GM20000 (cell line): ENCODE measurements at places on chromosomes 6 and 20.

- no peak for DNase-seq
Measured at GRCh38 chr6:1144842-1145767, 166.8 kb upstream of the FOXQ1 start.

- no peak for DNase-seq
Measured at GRCh38 chr6:15472621-15473020, 190.2 kb downstream of the DTNBP1 start.

- DNase-seq, result no peak
Measured at GRCh38 chr20:46618316-46619100, 32.8 kb downstream of the SLC13A3 start.

DNA sequence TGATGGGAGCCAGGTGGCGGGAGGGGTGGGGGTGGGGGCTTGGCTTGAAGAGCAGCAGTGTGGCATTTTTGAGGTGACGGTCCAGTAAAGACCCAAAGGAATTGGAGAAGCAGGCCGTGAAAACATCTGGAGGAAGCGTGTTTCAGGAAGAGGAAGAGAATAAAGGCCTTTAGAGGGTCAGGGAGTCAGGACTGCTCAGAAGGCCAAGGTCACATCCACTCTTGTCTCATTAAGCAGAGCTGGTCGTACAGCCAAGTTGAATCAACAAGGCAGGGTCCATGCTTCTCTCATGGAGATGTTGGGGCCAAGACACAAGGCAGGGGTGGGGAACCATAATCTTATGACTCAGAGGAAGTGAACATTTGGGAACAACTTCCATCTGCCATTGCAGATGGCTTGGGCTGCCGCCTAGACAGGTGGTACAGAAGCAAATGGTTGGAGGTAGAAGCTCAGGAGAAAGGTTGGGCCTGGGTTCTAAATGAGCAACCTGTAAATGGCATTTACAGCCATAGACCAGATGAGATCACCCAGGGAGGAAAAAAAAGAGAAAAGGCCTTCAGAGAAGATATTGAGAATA, 179.6 kb downstream of the TTLL2 start:
- DNase-seq, result no peak

GRCh38 chr20:49915118-49915379, 280 bp downstream of the SPATA2 start:
- no peak for DNase-seq

DNA sequence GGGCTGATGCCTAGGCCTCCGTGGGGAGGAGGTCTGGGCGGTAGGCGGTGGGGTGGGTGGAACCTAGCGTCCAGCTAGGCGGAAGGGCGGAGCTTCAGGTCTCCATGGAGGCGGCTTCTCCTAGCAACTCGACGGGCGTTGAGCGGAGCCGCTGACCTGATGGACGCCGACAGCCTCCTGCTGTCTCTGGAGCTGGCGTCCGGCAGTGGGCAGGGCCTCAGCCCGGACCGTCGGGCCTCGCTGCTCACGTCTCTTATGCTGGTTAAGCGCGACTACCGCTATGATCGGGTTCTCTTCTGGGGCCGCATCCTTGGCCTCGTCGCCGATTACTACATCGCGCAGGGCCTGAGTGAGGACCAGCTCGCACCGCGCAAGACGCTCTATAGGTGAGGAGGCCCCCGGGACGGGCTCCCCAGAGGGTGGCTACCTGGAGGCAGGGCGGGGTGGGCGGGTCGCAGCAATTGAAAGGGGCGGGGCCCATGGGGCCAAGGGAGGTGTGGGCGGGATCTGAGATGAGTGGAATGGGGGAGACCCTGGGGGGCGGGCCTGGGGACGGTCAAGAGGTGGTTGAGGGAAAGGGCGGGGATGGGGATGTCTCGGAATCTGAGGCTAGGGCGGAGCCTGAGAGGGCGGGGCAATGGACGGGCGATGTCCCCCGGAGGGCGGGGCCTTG, at the start of gene RSPH9:
RSPH9 (plus strand) TSS at position 97 of the 673 bp plus-strand sequence; CDS start at position 160, 63 bp downstream.
- peak; percentile 72 for DNase-seq

- no peak for DNase-seq
Measured at GRCh38 chr20:17652411-17652810, 29.6 kb downstream of the RRBP1 start.

DNA sequence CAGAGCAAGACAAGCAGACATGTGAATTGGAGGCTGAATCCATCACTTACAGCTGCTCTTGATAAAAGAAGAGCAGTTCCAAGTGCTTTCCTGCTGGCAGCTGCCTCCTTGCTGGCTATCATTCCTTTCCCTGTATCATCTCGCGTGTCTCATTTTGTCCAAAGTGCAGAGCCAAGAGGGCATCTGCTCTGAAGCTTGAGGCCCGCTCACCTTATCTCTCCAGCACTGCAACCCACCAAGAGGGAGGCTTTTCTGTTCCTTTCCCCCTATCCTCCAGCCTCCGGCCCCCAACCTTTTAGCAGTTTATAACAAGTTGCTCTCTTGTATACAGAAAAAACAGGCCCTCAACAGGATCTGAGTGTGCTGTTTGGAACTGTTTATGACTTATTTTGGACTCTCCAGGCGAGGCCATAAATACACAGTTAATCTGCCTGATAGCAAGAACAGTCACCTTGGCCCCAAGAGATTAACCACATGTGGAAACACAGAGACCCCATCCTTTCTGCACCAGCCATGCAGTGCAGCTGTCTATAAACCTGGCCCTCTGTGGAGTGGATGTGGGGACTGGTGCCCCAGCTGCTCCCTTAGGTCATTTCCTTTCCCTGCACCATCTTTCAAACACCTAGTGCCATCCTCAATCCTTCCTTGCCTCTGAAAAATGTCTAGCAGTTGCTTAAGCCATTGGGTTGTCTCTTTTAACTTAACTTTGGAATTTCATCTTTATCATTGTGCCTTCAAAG, 172.5 kb upstream of the FERMT1 start:
- no peak for DNase-seq

DNA sequence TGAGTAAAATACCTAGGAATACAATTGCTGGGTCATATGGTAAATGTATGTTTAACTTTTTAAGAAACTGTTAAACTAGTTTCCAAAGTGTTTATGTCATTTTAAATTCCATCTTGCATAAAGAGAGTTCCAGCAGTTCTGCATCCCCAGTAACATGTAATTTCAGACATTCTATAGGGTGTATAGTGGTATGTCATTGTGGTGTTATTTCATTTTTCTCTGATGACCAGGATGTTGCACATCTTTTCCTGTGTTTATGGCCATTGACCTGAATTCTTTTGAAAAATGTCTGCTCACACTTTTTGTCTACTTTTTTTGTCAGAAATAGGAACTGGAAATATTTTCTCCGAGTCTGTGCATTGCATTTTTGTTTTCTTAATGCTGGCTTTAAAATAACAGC, 128.9 kb downstream of the TMEM200A start:
- no peak for DNase-seq

GRCh38 chr20:63023936-63024571, 17.3 kb upstream of the BHLHE23 start:
- no peak for DNase-seq

DNA sequence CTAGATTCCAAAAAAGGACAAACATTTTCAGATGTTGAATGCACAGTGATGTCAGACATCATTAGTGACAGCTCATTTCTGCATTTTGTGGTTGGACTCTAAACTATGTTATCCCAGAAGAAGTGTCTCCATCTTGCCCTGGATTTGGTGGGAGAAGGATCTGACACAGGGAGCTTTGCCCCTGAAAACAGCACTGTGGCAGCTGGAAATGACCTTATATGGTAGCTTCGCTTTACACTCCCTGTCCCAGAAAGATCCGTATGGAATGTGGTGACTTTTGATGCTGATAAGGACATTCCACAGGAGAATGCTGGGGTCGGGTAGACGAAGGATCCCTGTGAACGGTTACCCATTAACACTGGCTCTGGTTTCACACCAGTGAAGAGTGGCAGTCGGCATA, 87.2 kb upstream of the EDN1 start:
- DNase-seq, result no peak

GRCh38 chr20:62676976-62677375, 31.7 kb upstream of the NTSR1 start:
- DNase-seq, result no peak

GRCh38 chr6:23650676-23651075, 475.3 kb upstream of the NRSN1 start:
- no peak for DNase-seq

- peak; percentile 52 for DNase-seq
Measured at GRCh38 chr6:11514672-11515071, 22.9 kb upstream of the TMEM170B start.

GRCh38 chr20:37209661-37210314, 30.4 kb upstream of the MROH8 start:
- no peak for DNase-seq

- no peak for DNase-seq
Measured at GRCh38 chr6:137148306-137149034, 25.0 kb downstream of the IL22RA2 start.

DNA sequence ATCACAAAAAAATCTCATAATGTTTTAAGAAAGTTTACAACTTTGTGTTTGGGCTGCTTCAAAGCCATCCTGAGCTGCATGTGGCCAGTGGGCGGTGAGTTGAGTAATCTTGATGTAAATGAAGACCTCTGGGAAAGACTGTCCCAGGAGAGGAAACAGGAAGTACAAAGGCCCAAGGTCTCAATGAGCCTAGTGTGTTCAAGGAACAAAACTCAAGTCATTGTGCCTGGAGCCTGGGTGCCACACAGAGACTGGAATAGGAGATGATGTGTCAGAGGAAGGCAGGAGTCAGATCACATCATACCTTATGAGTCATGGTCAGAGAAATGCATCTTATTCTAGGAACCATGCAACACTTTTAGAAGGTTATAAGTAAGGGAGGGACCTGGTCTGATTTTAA, 51.5 kb downstream of the COL19A1 start:
- DNase-seq, result peak; percentile 3

DNA sequence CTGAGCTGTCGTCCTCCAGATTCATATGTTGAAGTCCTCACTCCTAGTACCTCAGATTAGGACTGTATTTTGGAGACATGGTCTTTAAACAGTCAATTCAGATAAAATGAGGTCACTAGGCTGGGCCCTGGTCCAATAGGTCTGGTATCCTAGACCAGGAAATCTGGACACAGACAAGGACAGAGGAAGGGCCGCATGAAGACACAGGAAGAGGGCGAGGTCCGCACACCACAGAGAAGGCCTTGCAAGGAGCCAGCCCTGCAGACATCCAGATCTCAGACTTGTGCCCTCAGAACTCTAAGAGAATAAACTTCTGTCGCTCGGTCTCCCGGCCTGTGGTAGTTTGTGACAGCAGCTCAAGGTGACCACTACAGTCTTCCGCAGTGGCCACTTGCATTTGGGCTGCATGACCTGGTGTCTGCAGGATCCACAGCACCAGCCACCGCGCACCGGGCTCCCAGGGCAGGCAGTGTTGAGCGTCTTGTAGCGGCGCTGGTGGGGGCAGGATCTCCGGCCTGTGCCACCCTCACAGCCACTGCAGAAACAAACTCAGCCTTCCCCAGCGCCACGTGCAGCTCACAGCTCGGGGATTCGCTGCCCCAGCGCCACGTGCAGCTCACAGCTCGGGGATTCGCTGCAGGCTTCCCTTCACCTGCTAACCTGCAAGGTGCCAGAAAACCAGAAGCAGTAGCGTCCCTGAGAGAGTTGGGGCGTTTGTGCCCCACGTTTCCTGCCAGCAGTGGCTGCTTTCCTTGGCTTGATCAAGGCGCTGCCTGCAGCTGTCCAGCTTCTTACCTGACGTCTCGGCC, 6.0 kb upstream of the RBM38 start:
- no peak for DNase-seq

GRCh38 chr20:60232380-60232779, 274.2 kb downstream of the CDH26 start:
- DNase-seq, result no peak

DNA sequence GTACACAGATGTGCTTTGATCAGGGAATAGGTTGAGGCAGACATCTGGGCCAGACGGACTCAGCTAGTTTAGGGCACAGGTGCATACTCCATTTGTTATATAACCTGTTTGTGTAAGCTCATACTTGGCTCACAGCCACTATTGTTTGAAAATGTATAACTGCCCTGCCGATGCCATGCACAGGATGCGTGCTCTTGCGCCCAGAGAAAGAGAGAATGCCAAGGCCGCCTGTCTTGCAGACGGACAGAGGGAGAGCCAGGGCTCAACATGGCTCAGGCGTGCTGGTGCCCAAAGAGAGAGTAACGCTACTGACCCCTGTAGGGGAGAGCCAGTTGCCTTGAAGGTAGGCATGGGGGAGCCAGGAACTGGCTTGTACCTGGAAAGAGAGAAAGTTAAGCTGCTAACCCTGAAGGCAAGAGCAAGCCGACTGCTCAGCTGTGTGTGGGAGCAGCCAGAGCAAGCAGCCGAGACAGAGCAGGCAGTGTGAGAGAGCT, 57.7 kb downstream of the FAM229B start:
- no peak for DNase-seq

DNA sequence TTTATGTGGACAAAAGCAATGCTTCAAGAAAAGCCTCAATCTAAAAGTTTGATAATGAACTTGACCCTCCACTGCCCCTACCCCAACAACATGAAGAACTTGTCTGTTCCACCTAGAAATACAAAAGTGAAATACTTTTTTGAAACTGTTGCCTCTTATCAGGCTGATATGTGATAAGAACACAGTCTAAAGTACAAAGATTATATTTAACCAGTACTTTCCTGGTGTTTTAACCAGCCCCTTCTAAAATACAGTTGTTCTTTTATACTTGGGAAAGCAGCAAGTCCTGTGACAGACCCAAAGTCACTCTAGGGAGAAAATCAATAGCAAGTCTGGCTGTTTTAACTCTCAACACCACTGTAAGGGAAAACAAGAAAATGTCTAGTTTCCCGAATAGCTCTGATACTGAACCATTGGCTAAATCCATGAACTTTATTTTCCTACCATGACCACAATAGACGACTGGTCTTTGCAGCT, 6.6 kb downstream of the OARD1 start:
- no peak for DNase-seq

GRCh38 chr6:77455271-77455670, 8.0 kb downstream of the HTR1B start:
- no peak for DNase-seq

GRCh38 chr20:60762386-60762785, 489.7 kb upstream of the CDH4 start:
- no peak for DNase-seq

DNA sequence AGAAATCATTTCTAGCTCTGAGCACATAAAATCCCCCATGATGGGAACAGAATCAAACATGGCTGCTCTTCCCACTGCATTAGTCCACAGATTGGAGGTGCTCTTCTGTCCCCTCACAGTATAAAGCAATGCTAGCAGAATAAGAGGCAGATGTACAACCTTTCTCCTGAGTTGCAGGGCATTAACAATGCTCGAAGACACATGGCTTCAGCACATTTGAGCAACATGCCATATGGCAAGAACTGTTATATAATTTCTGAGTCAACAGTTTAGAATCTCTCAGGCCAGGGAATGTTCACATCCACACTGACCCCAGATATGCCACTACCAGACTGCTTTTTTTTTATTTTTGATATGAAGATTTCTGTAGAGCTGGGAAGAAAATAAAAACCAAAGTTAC, 119.6 kb downstream of the KIF13A start:
- DNase-seq, result no peak

GRCh38 chr6:94177429-94177828, 758.1 kb upstream of the EPHA7 start:
- no peak for DNase-seq

GRCh38 chr6:162157167-162157870, 570.2 kb downstream of the PRKN start:
- DNase-seq, result no peak

- DNase-seq, result no peak
Measured at GRCh38 chr6:85089255-85089654, 324.9 kb upstream of the TBX18 start.
